Central memory CD8-positive, alpha-beta T cell (primary cell): ENCODE measurements at places on chromosomes 12 and 14.

DNA sequence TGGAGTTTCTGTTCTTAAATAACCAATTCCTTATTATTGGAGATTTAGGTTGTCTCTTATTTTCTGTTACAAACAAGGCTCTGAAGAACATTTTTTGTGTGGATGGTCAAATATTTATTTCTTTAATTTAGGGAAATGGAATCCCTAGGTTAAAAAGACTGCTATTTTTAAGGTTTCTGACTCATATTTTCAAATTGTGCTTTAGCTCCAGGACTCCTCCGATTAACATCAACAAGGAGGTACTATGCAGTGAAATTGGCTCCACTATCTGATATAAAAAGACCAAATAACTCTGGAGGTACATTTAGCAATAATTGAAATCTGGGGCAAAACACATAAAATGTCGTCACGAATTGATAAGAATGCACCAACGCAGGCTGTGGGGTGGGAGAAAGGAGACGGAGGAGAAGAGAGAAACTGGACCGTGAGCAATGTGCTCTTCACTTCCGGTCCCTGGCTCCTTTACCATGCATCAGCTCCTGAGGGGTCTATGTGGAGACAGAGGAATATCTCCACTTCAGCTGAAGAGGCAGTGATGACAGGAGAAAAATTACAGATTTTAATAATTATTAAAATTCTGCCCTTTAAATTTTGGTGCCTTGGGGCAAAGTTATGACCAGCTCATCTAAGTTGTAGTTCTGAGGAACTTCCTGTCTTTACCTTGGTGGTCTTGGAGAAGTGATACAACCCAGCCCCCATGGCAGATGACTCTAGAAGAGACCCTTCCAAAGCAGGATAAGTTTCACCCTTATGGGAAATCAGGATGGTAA is 90.2 kb upstream of the BTG1 start:
- H3K27ac ChIP-seq = no peak overlapping the region
- H3K4me3 ChIP-seq = no peak overlapping the region
- no peak for DNase-seq
- no peaks in the 10 kb centered on the region for H3K36me3 ChIP-seq
- H3K4me1 ChIP-seq = peaks cover 6% of the 10 kb centered on the region
- no peaks in the 10 kb centered on the region for H3K27me3 ChIP-seq

DNA sequence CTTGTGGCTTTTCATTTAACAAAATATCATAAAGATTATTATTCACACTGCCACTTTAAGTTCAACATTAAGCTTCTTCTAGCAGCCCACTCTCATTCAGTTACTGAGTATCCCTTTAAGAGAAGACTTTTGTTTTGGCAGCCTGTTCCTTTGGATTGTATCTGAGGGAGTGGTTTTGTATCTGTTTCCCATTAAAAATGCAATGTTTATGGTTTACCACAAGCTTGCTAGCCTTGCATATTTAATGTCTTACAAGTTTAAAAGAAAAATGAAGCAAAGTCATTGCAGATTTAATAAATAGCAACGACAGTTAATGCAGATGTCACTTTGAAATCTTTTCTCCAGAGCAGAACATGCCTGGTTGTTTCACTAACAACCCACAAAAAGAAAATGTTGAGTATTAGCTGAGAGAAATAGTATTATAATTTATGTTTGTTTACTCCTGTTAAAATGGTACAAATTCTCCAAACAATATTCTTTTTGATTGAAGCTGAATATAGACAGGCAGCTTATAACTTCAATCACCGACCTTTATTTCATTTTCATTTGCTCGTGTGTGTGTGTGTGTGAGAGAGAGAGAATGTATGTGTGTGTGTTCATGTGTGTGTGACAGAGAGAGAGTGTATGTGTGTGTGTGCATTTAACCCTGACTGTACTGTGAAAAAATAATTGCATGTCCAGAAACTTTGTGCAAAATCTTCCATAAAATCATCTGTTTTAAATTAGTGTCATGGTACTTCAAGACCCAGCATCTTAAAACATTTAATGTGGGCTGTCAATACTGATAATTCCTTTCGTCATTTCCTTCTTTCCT is 1.8 kb downstream of the DCN start:
- DNase-seq = no peak
- no peaks in the 10 kb centered on the region for H3K36me3 ChIP-seq
- no peak overlapping the region for H3K4me3 ChIP-seq
- H3K27me3 ChIP-seq = no peaks in the 10 kb centered on the region

GRCh38 chr14:102235275-102235897 is 69.6 kb downstream of the MOK start:
- no peaks in the 10 kb centered on the region for H3K36me3 ChIP-seq
- peak; percentile 51 for DNase-seq
- H3K4me3 ChIP-seq = no peak overlapping the region
- H3K4me1 ChIP-seq = no peaks in the 10 kb centered on the region
- H3K27me3 ChIP-seq = no peaks in the 10 kb centered on the region

GRCh38 chr12:21642707-21643389 is 14.8 kb downstream of the LDHB start:
- no peak overlapping the region for H3K27ac ChIP-seq
- H3K36me3 ChIP-seq = peaks cover 71% of the 10 kb centered on the region
- no peak overlapping the region for H3K4me3 ChIP-seq

DNA sequence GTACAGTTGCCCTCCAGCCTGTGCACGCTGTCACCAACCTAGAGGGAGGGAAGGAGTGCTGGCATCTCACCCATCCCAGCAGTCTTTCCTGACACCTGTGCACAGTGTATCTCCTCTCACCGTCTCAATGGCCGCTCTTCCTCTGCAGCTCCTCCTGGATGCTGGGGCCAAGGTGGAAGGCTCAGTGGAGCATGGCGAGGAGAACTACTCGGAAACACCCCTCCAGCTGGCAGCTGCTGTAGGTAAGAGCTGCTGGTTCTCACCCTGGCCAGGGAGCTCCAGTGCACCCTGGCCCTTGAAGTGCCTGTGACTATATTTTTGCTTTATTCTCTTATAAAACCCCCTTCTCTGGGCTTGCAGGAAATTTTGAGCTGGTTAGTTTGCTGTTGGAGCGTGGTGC is 68.7 kb upstream of the PWP1 start:
- no peaks in the 10 kb centered on the region for H3K4me1 ChIP-seq
- no peaks in the 10 kb centered on the region for H3K27me3 ChIP-seq
- peaks cover 2% of the 10 kb centered on the region for H3K36me3 ChIP-seq
- H3K27ac ChIP-seq = no peak overlapping the region

GRCh38 chr14:68576496-68577244 is 216.2 kb downstream of the ZFP36L1 start:
- no peaks in the 10 kb centered on the region for H3K36me3 ChIP-seq
- H3K27me3 ChIP-seq = no peaks in the 10 kb centered on the region
- H3K27ac ChIP-seq = no peak overlapping the region
- DNase-seq = no peak
- no peak overlapping the region for H3K4me3 ChIP-seq

GRCh38 chr12:20024194-20024593 is 344.1 kb upstream of the PDE3A start:
- H3K4me3 ChIP-seq = no peak overlapping the region
- H3K27ac ChIP-seq = no peak overlapping the region
- DNase-seq = no peak
- H3K4me1 ChIP-seq = no peaks in the 10 kb centered on the region
- peaks cover 3% of the 10 kb centered on the region for H3K36me3 ChIP-seq

GRCh38 chr12:99627459-99627858 is 20.1 kb upstream of the GARIN6 start:
- no peaks in the 10 kb centered on the region for H3K4me1 ChIP-seq
- H3K4me3 ChIP-seq = no peak overlapping the region
- no peaks in the 10 kb centered on the region for H3K27me3 ChIP-seq

- no peaks in the 10 kb centered on the region for H3K27me3 ChIP-seq
- no peaks in the 10 kb centered on the region for H3K4me1 ChIP-seq
- no peak for DNase-seq
- H3K27ac ChIP-seq = no peak overlapping the region
These were observed 92.8 kb upstream of the PTHLH start for GRCh38 chr12:28065374-28065773.

- H3K4me1 ChIP-seq = peaks cover 35% of the 10 kb centered on the region
- peak overlapping the region; percentile 21 for H3K27ac ChIP-seq
These were observed 12.5 kb downstream of the TM7SF3 start for GRCh38 chr12:27001663-27002062.

DNA sequence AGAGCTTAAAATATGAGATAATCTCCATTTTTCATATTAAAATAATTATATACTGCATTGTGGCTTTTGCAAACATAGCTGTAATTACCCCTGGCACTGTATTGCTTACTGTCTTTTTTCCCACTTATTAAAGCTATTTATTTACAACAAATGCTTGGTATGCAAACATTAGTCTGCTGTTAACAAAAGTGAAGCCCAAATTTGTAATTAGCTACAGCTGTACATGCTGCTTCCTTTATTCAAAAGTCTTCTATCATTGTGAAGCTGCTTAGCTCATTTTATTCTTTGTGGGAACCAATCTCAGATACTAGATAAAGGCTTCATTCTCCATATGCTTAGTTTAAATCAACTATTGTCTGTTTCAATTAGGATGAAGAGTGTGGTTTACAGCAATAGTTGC is 425.8 kb upstream of the FOXG1 start:
- H3K36me3 ChIP-seq = no peaks in the 10 kb centered on the region
- H3K4me3 ChIP-seq = no peak overlapping the region
- no peaks in the 10 kb centered on the region for H3K4me1 ChIP-seq
- no peak overlapping the region for H3K27ac ChIP-seq

GRCh38 chr12:41956353-41956752 is 188.3 kb downstream of the GXYLT1 start:
- peaks cover 21% of the 10 kb centered on the region for H3K27me3 ChIP-seq
- H3K4me1 ChIP-seq = no peaks in the 10 kb centered on the region

DNA sequence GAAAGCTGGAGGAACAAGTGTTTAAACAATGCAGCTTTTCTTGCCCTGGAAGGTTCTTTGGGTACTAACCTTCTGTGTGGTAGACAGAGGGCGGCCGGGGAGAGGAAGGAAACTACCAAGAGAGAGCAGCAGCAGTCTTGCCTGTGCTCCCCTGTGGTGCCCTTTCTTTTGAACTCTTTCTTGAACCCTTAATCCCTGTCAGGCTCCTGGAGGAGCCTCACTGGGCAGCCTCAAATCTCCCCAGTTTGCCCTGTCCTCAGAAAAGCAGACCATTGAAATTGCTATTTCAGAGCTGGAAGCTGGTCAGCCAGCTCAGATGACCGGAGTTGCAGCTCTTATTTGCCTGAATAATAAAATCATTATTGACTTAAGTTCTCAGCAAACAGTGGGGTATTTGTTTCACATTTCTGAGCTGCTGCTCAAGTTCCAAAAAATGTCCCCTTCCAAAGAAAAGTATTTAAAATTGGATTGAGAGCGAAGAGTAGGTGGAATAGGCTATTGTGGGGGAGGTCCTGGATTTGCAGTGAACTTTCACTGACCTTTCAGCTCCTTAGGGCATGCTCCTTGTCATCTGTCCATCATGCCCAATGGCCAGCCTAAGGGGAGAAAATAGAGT is 42.1 kb upstream of the RNASE3 start:
- no peak for DNase-seq
- no peak overlapping the region for H3K27ac ChIP-seq
- peaks cover 4% of the 10 kb centered on the region for H3K4me1 ChIP-seq

GRCh38 chr14:70789361-70789760 is 20.0 kb downstream of the MAP3K9 start:
- H3K4me3 ChIP-seq = no peak overlapping the region
- DNase-seq = no peak
- no peaks in the 10 kb centered on the region for H3K4me1 ChIP-seq
- H3K27me3 ChIP-seq = no peaks in the 10 kb centered on the region

DNA sequence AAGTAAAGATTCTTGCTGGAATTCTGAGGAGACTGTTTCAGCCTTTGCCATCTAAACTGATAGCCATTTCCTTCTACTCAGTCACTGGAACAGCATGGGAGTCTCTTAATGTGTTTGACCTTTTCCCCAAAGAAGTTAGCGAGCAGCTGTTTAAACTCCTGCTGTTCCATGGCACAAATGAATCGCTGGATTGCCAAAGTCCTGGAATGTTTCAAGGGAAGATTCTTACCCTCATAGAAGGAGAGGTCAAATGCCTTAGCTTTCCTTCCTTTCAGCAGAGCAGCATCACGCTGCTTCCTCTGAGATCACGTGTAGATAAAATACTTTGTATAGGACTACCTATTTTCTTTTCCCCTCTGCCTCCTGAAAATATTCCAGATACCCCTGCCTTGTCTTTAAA is 10.5 kb upstream of the NR2C1 start:
- no peaks in the 10 kb centered on the region for H3K27me3 ChIP-seq
- no peak for DNase-seq
- no peak overlapping the region for H3K4me3 ChIP-seq
- H3K4me1 ChIP-seq = no peaks in the 10 kb centered on the region
- no peaks in the 10 kb centered on the region for H3K36me3 ChIP-seq

GRCh38 chr12:99393763-99394162 is 253.8 kb upstream of the GARIN6 start:
- DNase-seq = no peak
- H3K4me3 ChIP-seq = no peak overlapping the region
- no peaks in the 10 kb centered on the region for H3K4me1 ChIP-seq
- H3K36me3 ChIP-seq = no peaks in the 10 kb centered on the region

GRCh38 chr12:106254724-106255123 is 6.9 kb upstream of the CKAP4 start:
- H3K4me3 ChIP-seq = no peak overlapping the region
- peaks cover 3% of the 10 kb centered on the region for H3K4me1 ChIP-seq
- DNase-seq = no peak
- no peak overlapping the region for H3K27ac ChIP-seq
- no peaks in the 10 kb centered on the region for H3K27me3 ChIP-seq

DNA sequence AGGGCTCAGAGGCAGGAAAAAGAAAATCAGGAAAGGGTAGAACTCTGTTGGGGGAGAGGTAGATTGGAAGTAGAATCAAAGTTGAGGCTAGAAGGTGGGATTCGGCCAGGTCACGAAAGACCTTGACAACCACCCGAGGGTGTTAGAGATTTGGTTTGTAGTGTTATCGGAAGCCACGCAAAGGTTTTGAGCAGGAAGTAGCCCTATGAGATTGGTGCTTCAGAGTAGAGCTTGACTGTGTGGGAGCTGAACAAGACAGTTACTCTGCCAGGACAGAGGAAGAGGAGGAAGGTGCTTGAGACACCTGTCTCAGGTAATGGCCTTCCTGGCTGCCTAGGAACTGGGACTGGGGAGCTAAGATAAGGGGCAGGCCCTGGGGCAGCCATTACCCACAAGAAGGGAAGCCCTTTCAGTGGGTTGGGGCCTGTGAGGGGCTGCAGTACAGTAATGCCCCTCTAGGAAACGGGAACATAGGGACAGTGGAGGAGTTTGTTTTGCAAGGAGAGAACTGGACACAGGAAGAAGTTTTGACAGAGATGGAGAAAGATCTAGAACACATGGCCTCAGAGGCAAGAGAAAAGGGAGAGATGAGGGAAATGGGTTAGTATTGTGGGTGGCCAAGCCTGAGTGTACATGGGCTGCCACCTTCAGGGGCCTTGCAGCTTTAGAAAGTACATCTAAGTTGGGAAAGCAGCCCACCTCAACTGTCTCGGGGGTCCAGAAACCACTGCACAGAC is 73.5 kb downstream of the RIN3 start:
- H3K4me1 ChIP-seq = peaks cover 89% of the 10 kb centered on the region
- peak overlapping the region; percentile 64 for H3K4me3 ChIP-seq
- peak overlapping the region; percentile 88 for H3K27ac ChIP-seq
- no peaks in the 10 kb centered on the region for H3K27me3 ChIP-seq
- peaks cover 17% of the 10 kb centered on the region for H3K36me3 ChIP-seq
- no peak for DNase-seq

- no peak overlapping the region for H3K27ac ChIP-seq
- no peaks in the 10 kb centered on the region for H3K36me3 ChIP-seq
- no peak for DNase-seq
- H3K4me1 ChIP-seq = no peaks in the 10 kb centered on the region
These were observed 176.7 kb downstream of the DACT1 start for GRCh38 chr14:58814466-58814865.

- peaks cover 9% of the 10 kb centered on the region for H3K36me3 ChIP-seq
- DNase-seq = peak; percentile 41
- H3K27ac ChIP-seq = no peak within 1 kb of the TSS
- peaks cover 7% of the 10 kb centered on the region for H3K4me1 ChIP-seq
These were observed at the start of gene TSPAN9 for GRCh38 chr12:3076730-3077571. Gene TSPAN9, plus strand, starts transcription at chr12:3077379. Its CDS starts 123,815 bp downstream, at chr12:3201194.
